ENCODE measurements at places on chromosomes 12 and 14. TPM values are rescaled to one million over a fixed set of nuclear protein-coding genes. Genes with fewer than 3 reads are reported as not detected.

SDR9C7 gene
- total RNA-seq, result not detected

GEMIN2 gene
- 27.3 TPM for total RNA-seq

ELK3 gene
- total RNA-seq, result 45.6 TPM

- no peaks in the 10 kb centered on the region for H3K36me3 ChIP-seq
- no peaks in the 10 kb centered on the region for H3K27me3 ChIP-seq
- peaks cover 22% of the 10 kb centered on the region for H3K4me1 ChIP-seq
- H3K27ac ChIP-seq, result no peak overlapping the region
- no peak overlapping the region for H3K4me3 ChIP-seq
- no peak for DNase-seq
Observed at GRCh38 chr12:6192604-6193380, 7.4 kb upstream of the CD9 start.

DNA sequence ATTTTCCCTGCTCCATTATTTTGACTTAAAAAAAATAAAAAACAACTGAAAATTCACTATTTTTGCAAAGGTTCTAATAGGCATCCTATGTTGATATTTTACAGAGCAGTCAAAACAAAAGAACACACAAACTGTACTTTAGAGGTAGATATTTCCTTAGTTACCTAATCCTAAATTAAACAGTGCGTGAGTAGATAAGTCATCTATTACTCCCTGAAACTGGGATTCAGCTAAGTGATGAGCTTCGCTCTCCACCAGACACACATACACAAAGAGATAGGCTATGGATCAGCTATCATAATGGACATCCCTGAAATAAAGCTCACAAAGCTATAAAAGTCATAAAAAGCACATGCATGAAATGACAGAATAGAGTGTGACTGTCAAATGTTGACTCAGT is 398.7 kb downstream of the SOX5 start:
- H3K4me1 ChIP-seq, result no peaks in the 10 kb centered on the region
- no peak for DNase-seq
- H3K4me3 ChIP-seq, result no peak overlapping the region

GRCh38 chr12:107551434-107551833 is 134.2 kb upstream of the PWP1 start:
- H3K4me3 ChIP-seq, result no peak overlapping the region
- H3K36me3 ChIP-seq, result no peaks in the 10 kb centered on the region
- H3K27me3 ChIP-seq, result no peaks in the 10 kb centered on the region

GRCh38 chr14:96252999-96253539 is 2.9 kb upstream of the BDKRB1 start:
- H3K27me3 ChIP-seq, result peaks cover 22% of the 10 kb centered on the region
- no peak overlapping the region for H3K4me3 ChIP-seq
- H3K36me3 ChIP-seq, result no peaks in the 10 kb centered on the region
- H3K4me1 ChIP-seq, result no peaks in the 10 kb centered on the region

GRCh38 chr14:103031956-103032355 is 25.4 kb downstream of the CDC42BPB start:
- no peaks in the 10 kb centered on the region for H3K4me1 ChIP-seq
- H3K27me3 ChIP-seq, result no peaks in the 10 kb centered on the region
- H3K36me3 ChIP-seq, result no peaks in the 10 kb centered on the region

FLRT2 gene
- 0.17 TPM for total RNA-seq

- peaks cover 6% of the 10 kb centered on the region for H3K36me3 ChIP-seq
- DNase-seq, result no peak
- no peak overlapping the region for H3K4me3 ChIP-seq
- H3K27ac ChIP-seq, result no peak overlapping the region
Observed at GRCh38 chr14:73888971-73889370, 2.3 kb downstream of the ZNF410 start.
